ENCODE measurements at places on chromosomes 11 and 22. TPM values are rescaled to one million over a fixed set of nuclear protein-coding genes. Genes with fewer than 3 reads are reported as not detected.

The SDF2L1 gene
- total RNA-seq: 29.9 TPM

The MIF gene
- total RNA-seq: 202 TPM

The PANX3 gene
- total RNA-seq: not detected

DNA sequence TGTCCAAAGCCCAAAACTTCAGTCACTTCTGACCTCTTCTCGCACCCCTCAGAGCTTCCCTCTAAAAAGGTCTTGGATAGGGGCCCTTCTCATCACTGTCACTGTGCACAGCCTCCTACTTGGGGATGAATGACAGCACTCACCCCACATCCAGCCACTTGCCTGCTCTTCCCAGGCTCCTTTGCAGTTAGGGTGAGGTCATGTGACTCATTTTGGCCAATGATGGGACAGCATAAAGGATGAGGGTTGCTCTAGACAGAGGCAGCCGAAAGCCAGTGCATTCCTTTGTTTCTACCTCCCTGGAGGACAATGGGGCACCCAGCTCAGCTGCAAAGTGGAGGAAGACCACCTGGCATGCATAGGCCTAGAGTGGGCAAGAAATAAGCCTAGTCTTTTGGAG lies 1413.3 kb downstream of the TBC1D22A start:
- H3K36me3 ChIP-seq: no peaks in the 10 kb centered on the region
- H3K27me3 ChIP-seq: no peaks in the 10 kb centered on the region
- no peak overlapping the region for H3K27ac ChIP-seq
- DNase-seq: no peak

DNA sequence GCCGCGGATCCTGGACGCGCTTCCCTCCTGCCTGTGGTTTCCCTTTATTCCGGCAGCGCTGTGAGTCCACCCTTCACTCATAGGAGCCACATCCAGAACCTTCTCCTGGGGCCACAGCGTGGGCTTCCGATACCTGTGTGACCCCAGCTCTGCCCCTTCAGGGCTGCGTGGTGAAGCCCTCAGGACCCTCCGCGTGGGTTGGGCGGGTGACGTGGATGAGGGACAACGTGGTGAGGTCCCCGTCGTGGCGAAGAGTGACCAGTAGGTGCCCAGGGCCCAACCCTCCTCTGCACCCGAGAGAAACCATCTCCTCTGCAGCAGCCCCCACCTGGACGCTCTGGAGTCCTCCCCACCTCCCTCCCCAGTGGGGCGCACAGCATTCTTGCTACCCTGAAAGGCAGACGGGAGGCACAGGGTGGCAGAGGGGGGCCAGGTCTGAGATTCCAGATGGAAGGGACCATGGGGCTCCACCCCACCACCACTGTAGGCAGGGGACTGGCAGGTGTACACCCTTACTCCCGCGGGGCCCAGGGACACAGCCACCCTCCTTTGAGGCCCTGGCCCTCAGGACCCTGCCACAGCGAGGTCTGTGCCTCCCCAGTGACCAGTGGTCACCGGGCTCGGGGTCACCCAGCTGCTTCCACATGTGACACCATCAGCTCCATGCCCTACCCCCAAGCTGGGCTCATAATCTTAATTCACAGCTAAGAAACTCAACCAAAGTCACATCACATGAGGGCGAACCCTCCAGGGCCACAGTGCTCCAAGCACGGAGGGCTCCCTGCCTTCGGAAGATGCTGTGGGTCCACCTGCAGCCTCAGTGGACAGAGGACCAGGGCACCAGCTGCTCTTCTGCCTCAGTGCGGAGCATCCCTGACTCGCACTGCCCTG lies 3.4 kb upstream of the ZBED4 start:
- no peak overlapping the region for H3K4me3 ChIP-seq
- peaks cover 54% of the 10 kb centered on the region for H3K4me1 ChIP-seq
- no peak for DNase-seq
